ENCODE measurements at places on chromosomes 2 and 18. TPM values are rescaled to one million over a fixed set of nuclear protein-coding genes. Genes with fewer than 3 reads are reported as not detected.

The MRO gene
- total RNA-seq: 1.2 TPM

The PRADC1 gene
- total RNA-seq: 13.0 TPM

The KCNJ13 gene
- 0.63 TPM for total RNA-seq

The REG3A gene
- total RNA-seq: not detected

The CRYGC gene
- not detected for total RNA-seq

The CCDC85A gene
- 7.1 TPM for total RNA-seq

The ZNF407 gene
- total RNA-seq: 40.8 TPM

The SERPINB13 gene
- total RNA-seq: 1.7 TPM

The CTAGE1 gene
- total RNA-seq: not detected

The NCOA1 gene
- 107 TPM for total RNA-seq

The GPR35 gene
- total RNA-seq: 0.63 TPM

The PKDCC gene
- 172 TPM for total RNA-seq

The CCDC68 gene
- 41.3 TPM for total RNA-seq

The IL1R1 gene
- total RNA-seq: 34.9 TPM

The HSBP1L1 gene
- 4.9 TPM for total RNA-seq

The PLCD4 gene
- 6.7 TPM for total RNA-seq

The GYPC gene
- 65.2 TPM for total RNA-seq

Measured in urinary bladder (tissue), 4 donors.